ENCODE measurements at places on chromosomes 1 and 21.

DNA sequence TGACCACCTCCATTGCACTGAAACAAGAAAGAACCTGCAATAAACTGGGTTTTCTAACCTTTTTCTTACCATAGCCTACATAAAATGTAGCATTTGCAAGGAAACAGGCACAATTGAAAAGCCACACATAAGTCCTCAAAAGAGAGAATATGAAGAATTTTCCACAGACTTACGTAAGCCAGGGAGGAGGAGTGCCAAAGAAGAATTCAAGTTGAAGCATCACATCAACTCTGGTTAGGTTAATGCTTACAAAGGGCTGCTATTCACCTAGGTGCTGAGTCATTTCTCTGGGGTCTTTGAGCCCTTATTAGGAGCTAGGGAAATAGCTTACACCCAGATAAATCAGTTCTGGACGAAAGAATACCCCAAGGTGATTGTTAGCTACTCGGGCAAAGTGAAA is 9.6 kb downstream of the OSCP1 start:
- DNase-seq = no peak

DNA sequence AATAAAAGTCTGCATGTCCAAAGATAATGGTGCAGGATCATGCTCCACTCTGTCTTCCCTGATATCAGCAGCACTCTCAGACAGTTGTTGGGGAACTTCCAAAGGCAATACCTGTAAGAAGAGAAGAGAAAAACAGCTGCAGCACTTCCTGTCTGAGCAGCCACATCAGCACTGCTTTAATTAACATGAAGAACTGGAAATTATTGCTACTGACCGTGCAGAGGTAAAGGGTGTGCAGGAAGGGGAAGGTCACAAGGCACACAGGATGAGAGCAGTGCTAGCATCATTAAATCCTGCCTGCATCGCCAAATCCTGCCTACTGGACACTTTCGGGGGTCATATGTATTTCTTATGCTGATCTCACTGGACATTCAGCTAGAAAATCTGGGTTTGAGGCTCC is 379.0 kb downstream of the LMX1A start:
- no peak for DNase-seq

- DNase-seq = no peak
These were observed 4.8 kb downstream of the NKAIN1 start for GRCh38 chr1:31234870-31235269.

DNA sequence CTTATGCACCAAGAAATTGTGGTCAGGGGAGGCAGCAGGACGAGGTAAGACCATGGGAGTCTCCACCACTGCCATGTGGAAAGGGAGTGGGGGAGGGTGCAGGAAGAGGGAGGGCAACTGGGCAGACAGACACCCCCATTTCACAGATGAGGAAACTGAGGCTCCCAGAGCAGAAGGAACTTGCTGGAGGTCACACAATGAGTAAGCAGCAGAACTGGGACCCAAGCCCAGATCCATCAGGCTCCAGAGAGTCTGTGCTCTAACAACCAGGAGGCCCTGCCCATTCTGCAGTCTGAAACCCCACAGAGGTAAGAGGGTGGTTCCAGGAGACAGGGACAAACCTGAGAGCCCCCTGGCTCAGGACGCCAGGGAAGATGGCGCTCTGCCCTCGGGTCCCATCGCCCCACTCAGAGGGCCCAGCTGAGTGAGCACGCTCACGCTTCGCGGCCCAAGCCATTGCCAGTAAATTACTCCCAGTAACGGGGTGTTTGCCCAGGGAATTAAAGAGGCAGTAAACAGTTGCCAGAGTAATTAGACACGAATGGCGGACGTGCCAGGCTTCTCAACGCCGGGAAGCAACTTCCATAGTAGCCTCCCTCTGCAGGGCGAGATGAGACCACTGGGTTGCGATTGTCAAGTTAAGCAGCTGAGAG is 59.2 kb downstream of the MATN1 start:
- DNase-seq = no peak

All from forelimb muscle (tissue), 1 donor.